Central memory CD4-positive, alpha-beta T cell (primary cell): ENCODE measurements at places on chromosomes 12 and 14.

DNA sequence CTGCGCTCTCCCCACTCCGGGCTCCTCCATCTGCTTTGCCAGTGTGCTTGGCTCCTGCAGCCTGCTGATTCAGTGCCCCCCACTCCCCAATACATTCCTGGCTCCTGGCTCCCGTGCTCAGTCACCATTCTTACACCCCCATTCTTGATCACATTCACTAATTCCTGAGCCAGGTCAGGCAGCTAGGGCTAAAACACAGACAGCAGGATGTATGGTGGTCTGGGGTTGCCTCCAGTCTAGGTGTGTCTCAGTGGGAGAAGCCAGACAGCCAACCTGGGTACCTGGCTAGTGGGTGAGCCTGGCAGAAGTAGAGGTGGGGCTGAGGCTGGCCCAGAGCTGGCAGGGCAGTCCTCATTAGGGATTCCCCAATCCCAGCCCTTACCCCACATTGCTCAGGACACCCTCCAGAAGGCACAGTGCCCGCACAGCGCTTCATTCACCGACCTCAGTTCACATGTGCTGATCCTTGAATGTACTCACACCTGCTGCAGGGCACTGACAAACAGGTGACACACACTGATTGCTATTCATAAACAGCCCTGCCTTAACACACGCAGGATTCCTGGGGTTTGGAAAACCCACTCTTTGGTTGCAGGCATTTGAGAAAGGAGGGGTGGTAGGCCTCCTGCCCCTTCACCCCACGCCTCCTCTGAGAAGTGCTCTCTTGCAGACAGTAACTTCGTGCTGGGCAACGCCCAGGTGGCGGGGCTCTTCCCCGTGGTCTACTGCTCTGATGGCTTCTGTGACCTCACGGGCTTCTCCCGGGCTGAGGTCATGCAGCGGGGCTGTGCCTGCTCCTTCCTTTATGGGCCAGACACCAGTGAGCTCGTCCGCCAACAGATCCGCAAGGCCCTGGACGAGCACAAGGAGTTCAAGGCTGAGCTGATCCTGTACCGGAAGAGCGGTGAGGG, 1.7 kb downstream of the KCNH3 start:
- no peak for DNase-seq

DNA sequence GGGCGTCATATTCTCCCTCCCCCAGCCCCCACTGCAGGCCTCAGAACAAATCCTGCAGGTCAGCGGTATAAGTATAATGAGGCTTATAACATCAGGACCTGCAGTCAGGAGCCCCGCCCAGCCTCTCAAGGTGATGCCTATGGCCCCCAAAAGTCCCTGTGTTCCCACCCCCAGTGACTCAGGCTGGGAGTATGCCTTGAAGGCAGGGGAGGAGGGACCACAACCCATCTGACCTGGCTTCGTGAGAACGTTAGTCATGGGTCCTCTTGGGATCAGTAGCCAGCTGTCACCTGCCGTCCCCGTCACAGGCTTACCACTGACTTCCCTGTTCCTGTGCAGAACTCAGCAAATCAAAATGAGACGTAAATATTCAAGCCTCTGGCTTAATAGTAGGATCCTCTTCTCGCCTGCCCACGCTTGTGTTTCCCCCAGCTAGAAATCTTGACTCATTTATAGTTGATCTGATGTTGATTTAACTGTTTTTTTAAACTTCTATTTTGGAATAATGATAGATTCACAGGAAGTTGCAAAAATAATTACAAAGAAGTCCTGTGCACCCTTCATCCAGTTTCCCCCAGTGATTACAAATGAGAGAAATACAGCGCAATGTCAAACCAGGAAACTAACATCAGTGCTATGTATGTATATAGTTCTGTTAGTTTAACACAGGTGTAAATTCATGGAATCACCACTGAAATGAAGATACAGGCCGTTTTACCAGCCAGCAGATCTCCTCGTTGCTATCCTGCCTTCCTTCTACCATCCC, 107.5 kb downstream of the ADGRD1 start:
- DNase-seq, result no peak

DNA sequence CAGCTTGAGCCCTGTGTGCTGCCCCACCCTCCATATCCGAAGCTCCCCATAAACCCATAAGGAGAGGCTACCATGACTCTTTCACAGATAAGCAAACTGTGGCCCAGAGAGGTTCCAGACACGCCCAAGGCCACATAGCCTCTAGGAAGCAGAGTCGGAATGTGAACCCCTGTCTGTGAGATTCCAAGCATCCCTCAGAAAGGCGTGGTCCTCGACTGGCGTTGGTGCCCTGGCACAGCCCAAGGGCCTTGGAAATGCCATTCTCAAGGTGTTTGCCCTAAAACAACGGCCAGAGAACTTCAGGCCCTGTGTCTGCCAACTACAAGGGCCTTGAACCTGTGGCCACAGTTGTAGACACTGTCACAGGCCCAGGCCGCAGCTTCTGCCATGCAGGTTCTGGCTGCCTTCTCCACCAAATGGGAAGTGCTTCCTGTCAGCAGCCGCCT, 8.5 kb upstream of the DIO3 start:
- no peak for DNase-seq

GRCh38 chr12:12811343-12811742, 1.8 kb upstream of the DDX47 start:
- no peak for DNase-seq

DNA sequence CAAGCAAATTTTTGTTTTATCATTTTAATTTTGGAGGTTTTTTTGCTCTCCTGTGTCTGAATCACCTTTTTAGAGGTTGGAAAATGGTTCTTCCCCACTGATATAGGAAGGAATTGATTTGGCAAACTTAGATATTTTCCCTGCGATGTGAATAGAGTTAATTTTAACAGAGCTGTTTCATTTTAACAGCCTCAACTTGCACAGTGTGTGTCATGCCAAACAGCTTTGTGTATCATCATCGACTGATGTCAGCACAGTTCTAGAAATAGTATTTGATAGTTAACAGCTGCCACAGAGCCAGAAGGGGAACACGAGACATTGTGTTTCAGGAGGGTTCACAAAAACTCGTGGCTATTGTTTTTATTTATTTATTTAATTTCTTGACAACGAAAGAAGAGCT, 243.1 kb upstream of the FOXN3 start:
- no peak for DNase-seq

- DNase-seq, result no peak
Measured at GRCh38 chr12:120067901-120068300, 48.7 kb downstream of the RAB35 start.

- DNase-seq, result no peak
Measured at GRCh38 chr14:63543826-63544406, 739 bp upstream of the PPP2R5E start.

DNA sequence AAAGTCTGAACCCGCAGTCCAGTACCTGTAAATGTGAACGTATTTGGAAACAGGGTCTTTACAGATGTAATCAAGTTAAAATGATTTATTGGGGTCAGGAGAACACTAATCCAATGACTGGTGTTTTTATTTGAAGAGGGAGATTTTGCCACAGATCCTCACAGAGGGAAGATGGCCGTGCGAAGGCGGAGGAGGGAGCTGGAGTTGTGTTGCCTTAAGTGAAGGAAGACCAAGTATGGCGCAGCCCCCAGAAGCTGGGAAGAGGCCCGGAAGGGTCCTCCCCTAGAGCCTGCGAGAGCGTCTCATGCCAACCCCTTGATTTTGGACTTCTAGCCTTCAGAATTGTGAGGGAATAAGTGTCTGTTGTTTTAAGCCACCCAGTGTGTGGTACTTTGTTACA, 102.8 kb upstream of the NUDT4 start:
- no peak for DNase-seq

DNA sequence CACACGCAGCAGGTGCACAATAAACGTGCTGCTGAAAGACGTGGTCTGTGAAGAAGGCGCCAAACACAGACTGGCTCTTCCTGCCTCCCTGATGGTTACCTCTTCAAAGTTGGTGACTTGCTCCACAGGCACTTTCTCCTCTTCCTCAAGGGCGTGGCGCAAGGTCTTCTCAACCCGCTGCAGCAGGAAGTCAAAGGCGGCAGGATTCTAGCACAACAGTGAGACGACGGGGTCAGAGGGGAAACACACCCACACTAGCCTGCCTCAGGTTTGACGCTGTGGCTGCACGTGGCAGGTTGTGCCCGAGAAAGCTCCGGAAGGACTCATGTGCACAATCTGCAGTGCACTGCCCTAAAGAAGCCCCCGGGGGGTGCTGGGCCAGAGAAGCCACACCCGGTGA, 15.0 kb downstream of the POLE start:
- no peak for DNase-seq

DNA sequence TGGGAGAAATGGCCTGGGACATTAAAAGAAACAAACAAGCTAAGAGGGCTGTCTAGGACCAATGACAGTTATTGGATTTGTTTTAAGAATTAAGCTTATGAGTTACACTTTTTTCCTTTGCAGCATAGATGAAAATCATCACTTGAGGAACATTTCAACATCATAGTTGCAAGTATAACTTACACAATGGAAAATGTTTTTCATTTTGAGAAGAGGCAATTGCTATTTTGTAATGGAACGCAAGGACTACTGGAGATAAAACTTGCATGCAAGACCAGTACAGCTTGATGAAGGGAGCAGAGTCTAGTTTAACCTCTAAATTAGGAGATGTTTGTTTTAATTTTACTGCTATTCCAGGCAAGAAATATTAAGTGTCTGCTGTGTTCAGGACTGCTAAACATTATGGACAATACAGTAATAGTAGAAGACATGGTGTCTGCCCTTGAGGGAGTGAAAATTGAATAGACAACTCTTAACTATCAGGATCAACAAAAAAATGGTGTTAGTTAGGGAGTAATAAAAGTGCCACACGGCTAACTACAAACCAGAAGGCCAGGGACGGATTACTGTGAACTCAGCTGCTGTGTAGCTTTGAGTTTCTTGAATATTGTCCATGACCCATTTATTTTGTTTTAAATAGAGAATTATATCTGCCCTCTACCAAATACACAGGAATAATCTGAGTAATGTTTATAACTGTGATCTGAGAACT, 374.5 kb downstream of the RAD51B start:
- DNase-seq, result no peak

DNA sequence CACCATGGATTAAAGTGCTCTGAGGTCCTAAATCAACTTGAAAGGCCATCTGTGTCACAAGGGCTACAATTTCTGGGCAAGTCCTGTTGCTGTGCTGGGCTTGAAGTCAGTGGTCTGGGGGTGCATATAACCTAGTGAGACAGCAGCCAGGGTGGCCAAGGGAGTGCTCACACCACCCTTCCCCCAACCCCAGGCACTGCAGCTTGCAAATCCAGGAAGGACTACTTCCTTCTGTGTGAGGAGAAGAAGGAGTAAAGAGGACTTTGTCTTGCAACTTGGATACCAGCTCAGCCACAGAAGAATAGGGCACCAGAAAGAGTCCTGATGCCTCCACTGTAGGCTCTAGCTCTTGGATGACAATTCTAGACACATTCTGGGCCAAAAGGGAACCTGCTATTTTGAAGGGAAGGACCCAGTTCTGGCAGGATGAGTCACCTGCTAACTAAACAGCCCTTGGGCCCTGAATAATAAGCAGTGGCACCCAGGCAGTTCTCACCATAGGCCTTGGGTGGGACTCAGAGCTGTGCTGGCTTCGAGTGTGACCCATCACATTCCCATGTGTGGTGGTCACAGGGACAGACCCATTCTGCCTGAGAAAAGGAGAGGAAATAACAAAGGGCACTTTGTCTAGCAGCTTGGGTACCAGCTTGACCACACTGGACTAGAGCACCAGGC, 32.6 kb upstream of the DHRS7 start:
- DNase-seq, result no peak

DNA sequence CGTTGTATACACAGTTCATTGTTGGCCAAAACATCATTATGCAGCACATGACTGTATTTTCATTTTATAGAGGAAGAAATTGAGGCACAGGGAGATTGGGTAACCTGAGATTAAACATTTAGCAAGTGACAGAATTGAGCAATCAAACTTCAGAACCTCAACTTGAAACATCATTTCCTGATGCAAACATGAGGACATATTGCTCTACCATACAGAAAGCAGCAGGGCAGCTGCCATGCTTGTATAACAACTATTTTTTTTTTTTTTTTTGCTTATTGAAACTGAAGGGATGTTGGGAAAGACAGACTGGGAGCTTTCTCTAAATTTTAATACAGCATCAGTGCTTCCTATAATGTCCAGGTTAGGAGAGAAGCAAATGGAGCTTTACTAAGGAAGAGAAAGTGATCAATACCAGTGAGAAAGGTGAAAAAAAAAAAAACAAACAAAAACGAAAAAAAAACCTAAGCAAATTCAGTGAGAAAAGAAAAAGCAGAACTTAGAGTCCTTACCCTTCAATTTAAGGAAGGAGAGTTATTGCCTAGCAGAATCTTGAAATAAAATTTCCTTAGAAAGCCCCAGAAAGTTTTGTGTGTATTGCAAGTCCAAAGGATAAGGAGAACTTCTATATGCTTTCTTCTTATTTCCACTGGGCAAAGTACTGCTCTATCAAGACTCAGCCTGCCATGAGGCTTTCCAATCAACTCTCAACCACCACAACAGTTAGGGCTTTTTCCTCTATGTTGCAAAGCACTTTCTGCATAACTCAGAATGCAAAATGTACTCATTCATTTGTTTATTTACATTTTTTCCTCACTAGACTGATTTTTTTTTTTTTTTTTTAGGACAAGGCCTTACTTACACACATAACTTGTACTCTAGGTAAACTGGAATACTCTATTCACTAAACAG, 21.6 kb downstream of the BTG1 start:
- no peak for DNase-seq

DNA sequence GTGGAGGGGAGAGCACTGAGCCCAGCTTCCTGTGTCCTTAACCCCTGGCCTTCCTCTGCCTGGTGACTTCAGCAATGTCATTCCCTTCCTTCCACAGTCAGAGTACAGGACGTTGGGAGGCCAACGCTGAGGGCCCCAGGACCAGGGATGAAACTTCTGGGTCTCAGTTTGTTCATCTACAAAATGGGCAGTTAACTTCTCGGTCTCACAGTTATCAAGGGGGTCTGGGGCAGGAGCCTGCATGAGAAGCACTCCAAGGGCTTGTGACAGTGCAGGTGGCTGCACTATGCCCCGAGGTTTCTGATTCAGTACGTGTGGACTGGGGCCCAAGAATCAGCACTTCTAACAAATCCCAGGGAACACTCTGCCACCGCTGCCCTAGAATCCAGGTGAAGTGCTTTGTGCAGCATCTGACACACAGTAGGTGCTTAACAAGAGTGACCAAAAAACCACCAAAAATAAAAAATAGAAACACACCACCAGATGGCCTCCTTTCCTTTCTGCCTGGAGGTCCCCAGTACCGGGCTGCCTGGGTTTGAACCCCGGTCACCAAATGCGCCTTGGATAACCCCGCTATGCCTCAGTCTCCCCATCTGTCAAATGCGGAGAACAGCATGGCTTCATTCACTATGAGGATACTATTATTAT, 80.4 kb downstream of the RFLNA start:
- no peak for DNase-seq

DNA sequence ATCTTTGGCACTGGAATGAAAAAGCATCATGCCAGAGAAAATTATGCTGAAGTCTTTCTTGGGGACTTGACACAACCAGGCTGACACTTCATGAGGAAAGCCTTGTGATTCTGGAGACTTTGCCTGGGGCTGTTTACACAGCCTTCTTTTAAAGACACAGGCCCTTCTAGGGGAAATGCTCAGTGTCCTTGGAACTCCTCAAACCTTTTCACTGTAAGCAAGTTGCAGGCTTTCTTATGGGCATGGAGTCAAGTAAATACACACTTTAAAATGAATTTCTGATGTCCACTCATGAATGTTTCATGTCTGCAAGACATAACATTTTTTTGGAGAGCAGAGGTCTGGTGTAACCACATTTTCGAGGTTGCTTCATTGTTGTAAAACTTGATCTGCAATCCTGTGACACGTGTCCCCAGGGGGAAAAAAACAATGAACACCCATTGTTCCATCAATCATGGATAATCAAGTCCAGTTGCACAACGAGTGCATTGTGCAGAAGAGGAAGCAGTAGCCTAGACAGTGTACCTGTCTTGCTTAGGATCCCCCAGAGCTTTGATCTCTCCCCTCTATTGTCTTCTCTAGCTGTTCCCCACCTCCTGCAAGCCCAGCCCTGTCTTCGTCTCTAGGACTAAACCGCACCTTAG, 155.1 kb upstream of the PRICKLE1 start:
- no peak for DNase-seq
